ENCODE measurements at places on chromosomes 2 and 18.

DNA sequence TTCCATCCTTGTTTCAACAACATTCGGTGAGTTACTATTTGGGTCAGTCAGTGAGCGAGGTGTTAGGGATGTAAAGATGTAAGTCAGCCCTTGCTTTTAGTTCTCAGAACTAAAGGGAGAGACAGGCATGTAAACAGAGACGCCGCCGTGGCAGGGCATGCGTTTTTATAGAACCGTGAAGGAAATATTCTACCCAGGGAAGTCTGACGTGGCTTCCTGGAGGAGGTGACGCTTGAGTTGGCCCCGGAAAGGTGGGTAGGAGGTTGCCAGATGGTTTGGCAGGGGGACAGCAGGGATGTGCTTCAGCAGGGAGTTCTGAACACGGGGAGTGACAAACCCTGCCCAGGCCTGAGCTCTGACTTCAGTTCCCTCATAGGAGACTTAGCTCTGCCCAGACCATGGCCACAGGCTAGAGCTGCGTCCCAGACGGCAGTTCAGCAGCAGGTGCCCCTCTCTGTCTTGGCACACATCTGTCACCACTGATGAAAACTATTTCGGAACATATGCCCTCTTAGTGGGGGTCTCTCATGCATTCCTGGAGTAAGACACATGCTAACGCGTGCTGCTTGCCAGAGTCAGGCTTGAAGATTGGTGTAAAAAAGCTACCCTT, 23.4 kb upstream of the RPL31 start:
- no peak for DNase-seq

GRCh38 chr18:55858661-55859515, 270.9 kb upstream of the TCF4 start:
- DNase-seq, result no peak

DNA sequence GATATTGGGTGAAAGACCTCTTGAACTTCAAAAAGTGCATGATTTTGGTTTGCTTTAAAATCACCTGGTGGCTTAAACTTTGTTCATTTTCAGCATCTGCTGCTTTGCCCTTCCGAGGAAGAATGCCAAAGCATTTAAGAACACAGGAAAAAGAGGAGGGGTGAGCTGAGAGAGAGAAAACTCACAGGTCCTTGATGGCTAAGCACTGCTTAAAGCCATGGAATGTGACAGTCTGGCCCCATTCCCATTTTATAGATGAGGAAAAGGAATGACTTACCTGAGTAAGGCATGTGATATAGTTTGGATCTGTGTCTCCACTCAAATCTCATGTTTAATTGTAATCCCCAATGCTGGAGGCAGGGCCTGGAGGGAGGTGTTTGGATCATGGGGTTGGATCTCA, 58.1 kb downstream of the KCNS3 start:
- DNase-seq, result no peak

DNA sequence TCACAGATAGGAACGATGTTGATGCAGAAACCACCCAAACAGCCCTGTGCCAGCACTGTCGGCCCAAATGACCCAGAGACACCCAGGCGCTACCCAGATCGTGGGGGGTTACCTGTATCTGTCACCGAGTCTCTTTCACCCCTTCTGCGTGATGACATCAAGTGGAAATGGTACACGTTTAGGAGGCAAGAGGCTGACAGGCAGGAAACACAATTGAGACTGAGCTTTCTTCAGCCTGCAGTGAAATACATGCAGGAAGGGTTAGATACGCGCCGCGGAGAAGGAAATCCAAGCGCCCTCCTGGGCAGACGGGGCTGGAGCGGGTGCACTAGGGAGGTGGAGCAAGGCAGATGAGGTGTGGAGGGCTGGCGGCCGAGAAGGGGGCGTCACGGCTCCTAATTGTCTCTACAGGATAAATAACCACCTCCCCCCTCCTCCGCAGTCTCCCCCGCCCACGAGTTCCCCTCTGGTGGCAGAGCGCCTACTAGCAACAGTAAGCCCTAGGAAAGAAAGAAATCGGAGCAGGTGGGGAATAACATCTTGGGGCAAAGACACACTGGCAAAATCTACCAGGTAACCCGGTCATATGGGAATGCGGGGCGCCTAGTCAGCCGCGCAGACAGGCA, at the start of gene RNF152:
RNF152 (minus strand) TSS at position 325 of the 626 bp plus-strand sequence. CDS start 76,544 bp downstream, outside the sequence.
- no peak for DNase-seq

GRCh38 chr2:197185676-197186075, 124.9 kb downstream of the ANKRD44 start:
- no peak for DNase-seq
